ENCODE measurements at places on chromosomes 2 and 18.

- DNase-seq = no peak
Observed at GRCh38 chr2:181858600-181858999, 32.9 kb upstream of the ITPRID2 start.

DNA sequence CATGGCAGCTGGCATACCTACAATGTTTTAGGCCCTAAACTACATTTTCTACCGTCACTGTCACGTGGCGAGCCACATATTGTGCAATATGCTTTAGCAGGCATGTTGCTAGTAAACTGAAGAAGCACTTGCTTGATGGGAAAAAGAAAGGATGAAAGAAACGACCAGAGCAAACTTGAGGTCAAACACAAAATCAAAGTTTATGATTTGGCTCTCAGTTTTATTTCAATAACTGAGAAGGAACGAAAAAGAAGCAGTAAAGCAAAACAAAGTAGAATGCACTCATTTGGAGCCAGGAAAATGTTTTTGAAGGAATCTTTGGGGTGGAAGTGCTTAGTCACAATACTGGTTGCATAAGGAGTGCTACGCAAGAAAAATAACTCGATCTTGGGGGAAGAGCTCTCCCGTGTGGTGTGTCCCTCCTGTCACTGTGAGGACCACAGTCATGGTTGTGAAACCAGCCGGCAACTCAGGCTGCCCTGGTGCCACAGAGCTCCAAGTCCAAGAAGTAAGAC lies 349.8 kb downstream of the RBM43 start:
- peak; percentile 66 for DNase-seq

- DNase-seq = no peak
Observed at GRCh38 chr2:28406276-28407096, 13.8 kb downstream of the FOSL2 start.

GRCh38 chr2:100940766-100941645 lies 61.1 kb upstream of the RPL31 start:
- no peak for DNase-seq

DNA sequence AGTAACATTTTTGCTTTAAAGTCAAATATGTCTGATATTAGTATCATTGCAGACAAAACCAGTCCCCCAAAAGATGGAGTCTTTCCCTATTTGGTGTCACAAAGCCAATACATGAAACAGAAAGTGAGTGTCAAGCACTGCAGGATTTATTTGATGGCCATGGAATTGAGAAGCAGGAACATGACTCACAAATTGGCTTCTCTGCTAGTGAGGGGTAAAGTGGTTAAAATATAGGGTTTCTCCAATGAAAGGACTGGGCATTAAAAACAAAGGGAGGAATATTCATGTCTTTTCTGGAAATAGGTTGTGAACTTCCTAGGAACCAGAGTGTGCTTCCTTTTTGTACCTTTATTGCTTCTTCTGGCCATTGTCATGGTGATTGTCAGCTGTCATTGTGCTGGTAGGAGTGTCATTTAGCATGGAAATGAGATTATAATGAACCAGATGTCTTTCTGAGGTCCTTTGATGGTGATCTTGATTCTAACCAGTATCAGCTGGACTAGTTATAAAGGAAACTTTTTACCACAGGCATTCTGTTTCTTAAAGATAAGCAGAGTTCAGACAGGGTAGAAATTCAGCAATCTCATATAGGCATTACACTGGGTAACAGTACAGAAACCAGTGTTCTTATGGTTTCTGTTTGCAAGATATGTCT lies 4.1 kb downstream of the REG1B start:
- DNase-seq = no peak

DNA sequence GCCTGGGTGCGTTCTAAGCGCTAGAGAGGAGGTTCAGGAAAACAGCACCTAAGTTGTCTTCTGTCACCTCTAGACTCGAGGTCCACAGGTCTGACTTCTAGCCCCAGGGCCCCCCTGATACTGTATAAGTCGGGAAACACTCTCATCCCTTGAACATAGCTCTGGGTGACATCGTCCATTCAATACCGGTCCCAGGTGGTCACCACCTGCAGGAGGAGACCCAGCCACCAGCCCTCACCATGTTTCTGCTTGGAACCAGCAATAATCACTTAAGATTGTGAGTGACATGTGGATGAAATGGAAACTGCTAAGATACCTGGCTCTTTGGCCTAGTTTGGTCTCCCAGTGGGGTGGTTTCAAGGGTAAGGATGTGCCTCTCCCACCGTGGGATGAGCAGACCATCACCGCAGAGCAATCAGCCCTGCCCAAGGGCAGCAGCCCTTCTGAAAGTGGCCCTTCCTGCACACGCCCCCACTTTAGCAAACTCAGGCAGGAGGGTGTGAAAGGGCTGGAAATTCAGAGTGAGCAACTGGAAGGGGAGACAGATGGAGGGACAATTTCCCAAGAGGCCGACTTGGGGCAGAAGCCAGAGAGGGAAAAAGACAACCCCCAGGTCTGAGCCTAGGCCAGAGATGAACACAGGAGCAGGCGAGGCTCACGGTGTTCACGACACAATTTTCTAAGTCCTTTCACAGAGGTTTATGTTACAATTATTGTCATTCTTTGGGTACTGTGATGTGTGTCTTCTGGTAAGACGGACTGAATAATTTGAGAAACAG lies 95.2 kb downstream of the ZNF516 start:
- no peak for DNase-seq

GRCh38 chr18:50917021-50917420 lies 38.1 kb downstream of the ME2 start:
- no peak for DNase-seq

DNA sequence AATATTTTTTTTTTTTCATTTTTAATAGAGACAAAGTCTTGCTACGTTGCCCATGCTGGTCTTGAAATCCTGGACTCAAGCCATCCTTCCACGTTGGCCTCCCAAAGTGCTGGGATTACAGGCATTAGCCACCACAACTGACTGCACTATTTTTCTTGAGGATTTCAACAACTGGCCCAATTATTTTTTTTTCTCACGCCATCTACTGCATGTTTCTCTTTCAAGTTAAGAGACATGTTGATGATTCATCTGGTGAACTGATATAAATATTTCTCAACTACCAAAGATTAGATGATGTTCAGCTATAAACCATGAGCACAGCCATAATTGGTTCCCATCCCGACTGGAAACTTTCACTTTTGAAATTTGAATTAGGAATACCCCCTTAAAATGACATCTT lies 688.4 kb upstream of the SYT4 start:
- DNase-seq = no peak

DNA sequence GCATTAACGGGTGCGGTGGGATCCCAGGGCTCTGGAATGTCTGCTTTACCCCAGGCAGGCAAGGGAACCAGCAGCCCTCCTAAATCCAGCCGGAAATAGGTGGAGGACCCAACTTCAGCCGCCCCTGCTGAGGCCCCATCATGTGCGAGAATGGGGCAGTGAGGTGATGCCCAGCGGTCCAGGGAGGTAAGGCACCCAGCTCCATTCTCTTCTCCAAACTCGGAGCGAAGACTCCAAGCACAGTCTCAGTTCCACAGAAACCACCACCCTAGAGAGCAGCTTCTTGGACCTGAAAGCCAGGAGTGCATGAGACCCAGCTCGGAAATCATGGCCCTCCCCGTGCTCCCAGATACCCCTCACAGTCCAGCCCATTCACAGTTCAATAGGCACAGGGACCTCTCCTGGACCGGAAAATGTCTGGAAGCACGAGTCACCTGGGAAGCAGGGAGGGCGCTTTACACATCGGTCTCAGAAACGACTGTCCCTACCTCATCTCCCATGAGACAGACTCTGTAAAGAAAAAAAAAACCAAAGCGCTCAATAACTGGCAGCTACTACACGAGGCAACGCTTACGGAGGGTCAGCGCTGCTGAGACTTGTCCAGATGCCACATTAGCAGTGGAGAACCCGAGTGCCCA lies 2.0 kb downstream of the SDC1 start:
- DNase-seq = no peak

GRCh38 chr2:206245265-206245672 lies 29.2 kb upstream of the ZDBF2 start:
- no peak for DNase-seq

GRCh38 chr18:478681-479080 lies 21.8 kb downstream of the COLEC12 start:
- no peak for DNase-seq

DNA sequence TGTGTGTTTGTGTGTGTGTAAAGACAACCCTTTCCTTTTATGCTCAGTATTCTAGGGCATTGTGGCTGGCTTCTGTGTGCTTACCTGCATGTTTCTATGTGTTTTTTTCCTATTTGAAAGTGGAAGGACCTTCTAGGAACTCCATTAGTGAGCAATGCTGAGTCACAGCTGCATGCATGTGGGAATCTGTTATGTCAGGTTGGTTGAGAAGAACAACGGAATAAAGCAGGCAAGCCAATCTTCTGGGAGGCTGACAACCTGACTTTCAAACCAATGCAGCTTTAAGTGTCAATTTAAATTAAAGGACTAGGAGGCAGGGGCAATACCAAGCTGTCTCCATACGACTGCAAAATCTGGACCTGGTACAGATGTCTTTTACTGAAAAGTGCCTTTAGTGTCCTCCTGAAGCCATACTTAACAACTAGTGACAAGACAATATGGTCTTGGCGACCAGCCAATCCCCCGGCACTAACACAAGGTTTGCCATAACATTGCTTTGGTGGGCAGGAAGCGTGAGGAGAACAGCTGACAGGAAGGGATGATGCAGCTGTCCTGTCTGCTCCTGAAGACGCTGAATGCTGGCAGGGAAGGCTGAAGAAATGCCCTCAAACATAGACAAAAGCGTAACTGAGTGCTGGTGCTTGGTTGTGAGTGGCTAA lies 514.7 kb upstream of the CDH7 start:
- DNase-seq = no peak

DNA sequence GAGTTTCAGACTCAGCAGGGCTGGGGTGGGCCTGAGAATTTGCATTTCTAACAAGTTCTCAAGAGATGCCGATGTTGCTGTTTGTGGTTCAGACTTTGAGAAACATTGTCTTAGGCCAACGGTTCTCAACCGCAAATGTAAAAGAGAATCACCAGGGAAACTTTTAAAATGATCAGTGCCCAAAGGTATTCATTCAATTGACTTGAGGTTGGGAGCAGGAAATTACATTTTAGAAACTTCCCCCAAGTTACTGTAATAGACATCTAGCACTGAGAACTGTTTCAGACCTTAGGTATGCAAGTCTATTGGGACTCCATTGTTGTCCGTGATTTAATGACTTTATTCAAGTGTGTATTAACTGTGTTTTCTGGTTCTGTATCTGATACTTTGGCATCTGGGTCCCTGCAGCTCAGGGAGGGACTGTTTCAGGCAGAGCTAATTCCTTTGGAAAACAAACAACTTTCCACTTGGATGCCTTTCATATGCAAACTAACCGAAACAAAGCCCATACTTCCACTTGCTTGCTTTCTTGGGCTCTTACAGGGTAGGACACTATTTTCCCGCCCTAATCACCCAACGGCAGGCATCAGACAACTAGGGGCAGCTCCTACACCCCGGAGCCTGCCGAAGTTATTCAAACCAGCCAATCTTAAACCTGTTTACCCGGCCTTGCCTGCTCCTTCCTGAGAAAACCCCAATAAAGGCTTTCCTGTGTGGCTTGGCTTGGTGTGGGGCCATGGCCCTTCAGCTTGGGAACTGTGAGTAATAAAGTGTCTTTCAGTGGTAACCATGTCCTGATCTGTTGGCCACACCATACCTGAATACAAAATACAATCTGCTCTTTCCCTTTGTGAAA lies 97.6 kb downstream of the POLE4 start:
- peak; percentile 59 for DNase-seq
